Umbilical cord (tissue), 2 donors: ENCODE measurements at places on chromosomes 6 and 20. TPM values are rescaled to one million over a fixed set of nuclear protein-coding genes. Genes with fewer than 3 reads are reported as not detected.

GRCh38 chr6:21708320-21708580 lies 114.7 kb downstream of the SOX4 start:
- DNase-seq = no peak

CLPSL1 gene
- total RNA-seq = not detected

PRSS35 gene
- total RNA-seq = 34.7 TPM

- no peak for DNase-seq
Measured at GRCh38 chr6:18362058-18362561, 25.0 kb upstream of the RNF144B start.

GRCh38 chr20:20060234-20060998 lies 8.1 kb downstream of the CFAP61 start:
- no peak for DNase-seq

DNA sequence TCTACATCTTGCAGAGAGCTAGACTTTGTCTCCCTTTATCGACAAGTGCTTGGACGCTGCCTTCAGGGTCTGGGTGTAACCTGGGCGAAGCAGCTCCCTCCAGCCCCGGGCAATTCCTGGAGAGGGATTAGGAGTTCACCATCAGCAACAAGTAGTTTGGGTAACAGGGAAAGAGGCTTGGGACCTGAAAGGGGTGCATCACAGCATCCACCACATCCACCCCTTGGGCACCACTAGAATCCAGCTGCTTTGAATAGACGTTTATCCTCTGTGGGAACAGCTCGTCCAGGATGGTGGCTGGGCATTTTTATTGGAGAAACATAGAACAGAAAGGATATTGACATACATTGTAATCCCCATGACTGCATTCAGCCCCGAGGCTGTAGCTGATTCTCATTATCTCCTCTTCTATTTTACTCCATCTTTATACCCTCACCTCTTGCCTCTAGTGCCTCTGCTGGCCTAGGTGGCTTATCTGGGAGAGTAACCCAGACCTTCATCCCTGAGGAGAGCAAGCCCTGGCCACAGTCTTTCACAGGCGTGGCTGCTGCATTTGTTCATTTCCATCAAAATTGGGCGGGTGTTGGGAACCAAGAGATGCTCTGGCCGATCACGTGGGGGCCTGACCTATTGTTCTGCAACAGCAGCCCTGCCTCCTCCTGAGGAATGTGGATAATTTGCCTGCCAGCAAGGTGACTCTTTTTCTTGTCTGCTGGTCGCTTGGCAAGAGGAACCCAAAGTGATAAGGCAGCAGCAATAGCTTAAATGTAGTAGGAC lies 109.2 kb upstream of the RALGAPA2 start:
- no peak for DNase-seq

DPPA5 gene
- total RNA-seq = not detected

GRCh38 chr20:62900692-62901584 lies 25.4 kb downstream of the DIDO1 start:
- DNase-seq = peak; percentile 61

OR2H2 gene
- 0.48 TPM for total RNA-seq

SIM1 gene
- 6.5 TPM for total RNA-seq

DNA sequence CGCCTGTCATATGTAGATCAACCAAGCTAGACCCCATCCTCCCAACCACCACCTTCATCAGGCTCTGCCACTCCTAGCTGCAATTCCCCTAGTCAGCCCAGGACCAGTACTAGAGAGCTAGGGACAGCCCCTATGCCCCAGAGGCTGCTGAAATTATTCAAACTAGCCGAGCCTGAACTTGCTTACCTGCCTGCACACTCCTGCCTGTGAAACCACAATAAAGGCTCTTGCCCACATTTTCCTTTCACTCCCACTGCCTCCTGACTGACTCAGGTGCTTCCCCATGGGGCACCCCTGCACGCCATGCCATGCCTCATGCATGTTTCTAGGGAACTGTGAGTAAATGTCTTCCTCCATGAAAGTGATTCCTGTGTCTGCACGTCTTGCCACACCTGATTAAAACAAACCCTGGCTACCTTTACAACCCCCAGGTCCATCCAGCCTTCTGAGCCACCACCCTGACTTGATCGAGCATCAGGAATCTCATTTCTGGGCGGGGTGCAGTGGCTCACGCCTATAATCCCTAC lies 66.5 kb upstream of the IER3 start:
- peak; percentile 59 for DNase-seq

DNA sequence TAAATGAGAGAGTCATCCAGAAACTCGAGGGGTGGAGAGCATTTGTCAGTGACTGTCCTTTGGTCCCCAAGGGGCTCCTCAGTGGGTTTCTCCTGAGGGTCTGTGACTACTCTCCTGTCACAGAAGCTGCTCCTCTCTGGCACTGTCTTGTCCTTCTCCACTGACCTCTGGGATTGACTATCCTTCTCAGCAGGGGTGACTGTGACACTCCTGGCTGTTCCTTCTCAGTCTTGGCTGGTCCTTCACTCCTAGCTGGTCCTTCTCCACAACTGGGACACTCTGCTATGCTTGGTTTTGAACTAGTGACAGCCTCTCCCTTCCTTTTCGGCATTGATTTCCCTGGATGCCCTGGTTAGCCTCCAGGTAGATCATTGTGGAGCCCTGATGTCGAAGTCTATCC lies 33.5 kb downstream of the DYNLT1 start:
- DNase-seq = no peak

DNA sequence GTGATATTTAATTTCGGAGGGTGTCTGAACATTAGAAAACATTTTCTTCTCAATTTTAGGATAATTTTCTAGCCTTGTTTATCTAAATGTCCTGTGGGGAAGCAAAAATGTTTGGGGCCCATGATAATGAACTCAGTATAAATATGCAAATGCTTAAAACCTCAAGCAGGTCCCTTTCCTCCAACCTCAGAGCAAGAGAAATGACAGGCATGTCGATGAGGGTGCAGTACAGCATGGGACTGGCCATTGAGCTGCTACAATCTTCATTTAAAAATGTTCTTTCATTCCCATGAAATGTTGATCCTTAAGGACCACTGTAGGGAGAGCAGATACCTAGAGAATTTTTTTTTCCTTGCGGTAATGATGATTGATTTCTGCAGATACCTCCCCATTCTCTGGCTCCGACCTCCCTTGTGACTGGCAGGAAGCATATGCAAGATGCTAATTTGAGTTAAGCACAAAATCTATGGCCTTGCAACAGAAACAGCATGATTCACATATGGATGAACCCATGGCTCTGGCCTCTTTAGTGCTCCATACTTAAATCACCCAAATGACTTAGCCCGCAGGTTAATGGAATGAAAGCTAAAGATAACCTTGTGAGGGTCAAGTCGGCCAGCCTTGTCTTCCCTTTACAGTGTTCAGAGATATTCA lies 243.3 kb downstream of the SOX4 start:
- DNase-seq = no peak

NCOA6 gene
- total RNA-seq = 10.8 TPM

DNA sequence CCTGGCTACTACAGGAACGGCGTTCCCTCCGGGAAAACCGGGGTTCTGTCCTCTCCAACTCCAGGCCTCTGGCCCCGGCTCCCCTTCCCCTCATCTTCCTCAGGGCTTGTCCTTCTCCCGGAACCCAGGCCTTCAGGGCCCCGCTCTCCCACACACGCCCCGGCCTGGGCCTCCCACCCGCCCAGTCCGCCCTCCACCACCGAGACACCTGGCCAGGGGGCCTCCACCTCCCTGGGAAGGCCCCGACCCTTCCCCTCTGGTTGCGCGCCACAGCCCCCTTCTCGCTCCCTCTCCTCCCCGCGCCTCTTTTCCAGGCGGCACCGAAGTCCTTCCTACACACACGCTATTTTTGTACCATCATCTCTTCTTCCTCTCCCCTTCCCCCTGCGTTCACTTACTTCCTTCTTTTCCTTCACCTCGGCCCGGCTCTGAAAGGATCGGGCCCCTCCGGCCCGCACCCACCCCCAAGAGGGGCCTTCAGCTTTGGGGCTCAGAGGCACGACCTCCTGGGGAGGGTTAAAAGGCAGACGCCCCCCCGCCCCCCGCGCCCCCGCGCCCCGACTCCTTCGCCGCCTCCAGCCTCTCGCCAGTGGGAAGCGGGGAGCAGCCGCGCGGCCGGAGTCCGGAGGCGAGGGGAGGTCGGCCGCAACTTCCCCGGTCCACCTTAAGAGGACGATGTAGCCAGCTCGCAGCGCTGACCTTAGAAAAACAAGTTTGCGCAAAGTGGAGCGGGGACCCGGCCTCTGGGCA lies 1.3 kb upstream of the SIRPA start:
- DNase-seq = peak; percentile 32

DNA sequence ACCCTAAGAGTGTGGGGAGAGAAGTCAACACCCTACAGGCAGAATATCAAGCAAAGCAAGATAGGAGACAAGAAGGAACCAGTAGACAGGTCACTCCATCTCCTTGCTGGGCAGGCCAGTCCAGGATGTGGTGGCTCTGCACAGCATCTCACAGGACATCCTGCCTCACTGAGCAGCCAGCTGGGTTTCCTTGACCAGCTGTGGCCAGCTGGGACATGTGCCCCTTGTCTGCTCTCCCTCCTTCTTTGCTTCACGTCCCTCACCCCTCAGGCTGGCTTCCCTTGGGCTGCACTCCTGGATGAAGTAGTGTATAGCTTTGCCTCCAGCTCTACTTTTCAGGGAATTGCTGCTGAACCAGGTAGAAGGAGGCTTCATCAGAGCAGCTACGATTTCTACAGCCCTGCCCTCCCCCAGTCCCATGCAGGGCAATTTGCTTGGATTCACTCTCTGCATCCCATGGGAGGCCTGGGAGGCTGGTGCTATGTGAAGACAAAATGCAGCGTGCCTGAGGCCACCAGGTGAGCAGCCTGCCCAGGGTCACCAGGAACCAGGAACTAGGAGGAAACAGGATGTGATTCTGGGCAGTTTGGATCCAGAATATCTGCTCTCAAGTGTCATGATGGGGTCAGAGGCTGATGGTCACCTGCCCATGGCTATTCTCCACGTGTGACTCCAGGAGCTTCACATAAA lies 110.0 kb upstream of the PMEPA1 start:
- DNase-seq = no peak

DNA sequence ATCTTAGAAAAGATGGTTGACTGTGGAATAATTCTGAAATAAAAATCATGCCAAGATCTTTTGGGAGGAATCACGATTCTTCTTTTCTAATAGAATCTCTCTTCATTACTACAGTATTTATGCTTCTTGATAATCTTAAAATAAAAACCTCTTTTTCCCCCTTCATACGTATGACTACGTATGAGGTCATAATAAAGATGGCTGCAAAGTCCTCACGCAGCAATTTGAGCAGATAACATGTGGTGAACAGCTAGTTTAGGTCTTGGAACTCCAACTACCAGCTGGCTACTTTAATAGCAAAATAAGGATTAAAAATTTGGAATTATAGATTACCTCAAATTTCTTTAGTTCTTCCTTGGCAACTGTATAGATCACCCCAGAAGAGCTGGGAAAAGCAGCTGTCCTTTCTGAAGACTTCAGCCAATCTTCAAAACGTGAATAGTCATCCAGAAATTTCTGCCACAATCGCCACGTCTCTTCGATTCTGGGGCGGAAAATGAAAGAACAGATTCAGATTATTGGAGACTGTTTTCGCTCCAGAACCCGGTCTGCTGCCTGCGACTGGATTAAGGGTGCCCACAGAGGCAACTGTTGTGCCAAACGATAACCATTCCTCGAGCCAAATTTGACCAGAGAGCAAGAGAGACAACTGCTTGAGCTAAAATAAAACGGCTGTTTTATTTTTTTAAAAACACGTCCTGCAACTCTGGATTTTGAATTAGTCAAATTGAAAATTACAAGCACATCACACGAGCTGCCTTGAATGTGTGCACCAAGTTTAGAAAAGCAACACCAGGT lies 347.3 kb downstream of the ESR1 start:
- DNase-seq = no peak

DNA sequence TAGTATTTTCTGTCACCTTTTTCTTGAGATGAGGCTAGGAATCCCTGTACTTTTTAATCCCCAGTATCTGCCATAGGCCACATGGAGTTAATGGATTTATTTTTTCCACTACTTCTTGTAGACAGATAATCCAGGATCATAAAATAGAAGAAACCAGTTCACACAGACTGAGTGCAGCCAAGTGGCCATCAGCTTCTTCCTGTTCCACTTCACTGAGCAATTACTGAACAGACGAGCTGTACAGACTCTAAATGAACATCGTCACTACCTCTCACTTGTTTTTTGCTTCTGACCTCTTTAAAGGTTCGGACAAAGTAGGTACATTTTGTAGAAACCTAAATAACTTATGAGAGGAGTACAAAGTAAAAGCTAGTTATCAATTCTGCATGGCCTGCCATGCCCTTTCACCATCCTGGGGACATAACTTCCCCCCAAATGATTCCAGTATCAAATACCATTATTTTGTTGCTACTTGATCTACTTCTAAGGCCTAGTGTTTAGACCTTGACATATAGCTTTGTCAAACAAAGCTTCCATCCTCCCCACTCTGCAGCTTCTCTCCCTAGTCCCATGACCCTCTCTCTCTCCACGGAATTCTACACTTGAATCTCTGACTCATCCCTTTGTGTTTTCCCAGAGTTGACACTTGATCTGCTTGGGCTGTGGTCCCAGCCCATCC lies 34.4 kb upstream of the ARHGAP18 start:
- peak; percentile 61 for DNase-seq

GRCh38 chr6:148979014-148979901 lies 232.4 kb downstream of the UST start:
- no peak for DNase-seq

TBP gene
- total RNA-seq = 15.9 TPM

DNA sequence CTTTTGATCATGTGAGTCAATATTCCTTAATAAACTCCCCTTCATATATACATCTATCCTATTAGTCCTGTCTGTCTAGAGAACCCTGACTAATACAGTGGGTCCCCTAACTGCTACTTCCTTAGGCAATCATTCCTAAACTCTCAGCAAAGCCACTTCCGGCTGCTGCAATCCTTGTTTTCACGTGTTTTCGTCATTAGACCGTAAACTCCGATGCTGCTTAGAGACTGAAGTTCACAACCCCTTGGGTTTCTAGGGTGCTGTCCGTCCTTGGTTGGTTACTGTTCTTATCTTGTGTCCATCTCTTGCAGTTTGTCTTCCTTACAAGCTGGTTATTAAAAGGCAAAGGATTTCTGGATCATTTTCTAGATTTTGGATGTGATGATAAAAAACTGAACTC lies 106.4 kb downstream of the GMPR start:
- peak; percentile 15 for DNase-seq

DNA sequence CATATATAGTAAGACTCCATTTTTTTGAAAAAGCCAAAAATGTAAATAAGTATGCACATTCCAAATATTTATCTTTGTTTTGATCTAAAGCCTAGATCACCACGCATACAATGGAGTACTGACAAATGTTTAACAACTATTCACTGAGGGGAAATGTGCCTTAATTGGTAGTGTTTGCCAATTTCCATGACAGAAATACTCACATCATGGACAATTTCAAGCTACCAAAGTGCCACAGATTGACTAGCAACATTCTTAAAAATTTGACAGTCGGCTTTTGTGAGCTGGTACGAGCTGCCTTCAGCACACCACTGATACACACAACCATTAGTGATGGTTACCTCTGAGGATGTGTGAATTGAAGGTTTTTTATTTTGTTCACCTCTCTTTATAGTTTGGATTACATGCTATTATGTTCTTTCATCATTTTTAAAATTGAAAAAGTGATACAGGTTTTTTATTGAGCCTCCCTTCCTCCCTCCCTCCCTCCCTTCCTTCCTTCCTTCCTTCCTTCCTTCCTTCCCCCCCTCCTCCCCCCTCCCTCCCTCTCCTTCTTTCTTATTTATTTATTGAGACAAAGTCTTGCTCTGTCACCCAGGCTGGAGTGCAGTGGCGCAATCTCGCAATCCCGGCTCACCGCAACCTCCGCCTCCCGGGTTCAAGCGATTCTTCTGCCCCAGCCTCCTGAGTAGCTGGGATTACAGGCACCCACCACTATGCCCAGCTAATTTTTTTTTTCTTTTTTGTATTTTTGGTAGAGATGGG lies 19.2 kb downstream of the SMPDL3A start:
- DNase-seq = no peak
